Naive B cell (primary cell): ENCODE measurements at places on chromosomes 11 and 22. TPM values are rescaled to one million over a fixed set of nuclear protein-coding genes. Genes with fewer than 3 reads are reported as not detected.

Gene OR51I1
- not detected for polyA plus RNA-seq

- DNase-seq, result no peak
- no peaks in the 10 kb centered on the region for H3K4me1 ChIP-seq
- no peak overlapping the region for H3K4me3 ChIP-seq
- H3K27ac ChIP-seq, result no peak overlapping the region
- peaks cover 26% of the 10 kb centered on the region for H3K27me3 ChIP-seq
These were observed 10.5 kb downstream of the CLMP start for GRCh38 chr11:123184531-123184930.

Gene SIRT3
- 10.9 TPM for polyA plus RNA-seq

- H3K27ac ChIP-seq, result no peak overlapping the region
- no peak for DNase-seq
- H3K36me3 ChIP-seq, result peaks cover 20% of the 10 kb centered on the region
- no peak overlapping the region for H3K4me3 ChIP-seq
- no peaks in the 10 kb centered on the region for H3K27me3 ChIP-seq
- H3K4me1 ChIP-seq, result peaks cover 8% of the 10 kb centered on the region
These were observed 15.1 kb downstream of the RCN1 start for GRCh38 chr11:32105871-32106560.

- DNase-seq, result no peak
- no peaks in the 10 kb centered on the region for H3K36me3 ChIP-seq
These were observed 28.6 kb downstream of the TECTA start for GRCh38 chr11:121129362-121130340.

- no peak for DNase-seq
- no peaks in the 10 kb centered on the region for H3K27me3 ChIP-seq
- H3K27ac ChIP-seq, result peak overlapping the region; percentile 98
These were observed 2.3 kb downstream of the RHOG start for GRCh38 chr11:3838504-3838903.

Gene FAM168A
- polyA plus RNA-seq, result 0.04 TPM

Gene TEX12
- not detected for polyA plus RNA-seq

GRCh38 chr22:20777420-20778177 is 3.7 kb downstream of the SERPIND1 start:
- DNase-seq, result no peak
- H3K27me3 ChIP-seq, result no peaks in the 10 kb centered on the region
- H3K36me3 ChIP-seq, result peaks cover 14% of the 10 kb centered on the region
- H3K4me1 ChIP-seq, result no peaks in the 10 kb centered on the region
- no peak overlapping the region for H3K27ac ChIP-seq

GRCh38 chr11:14414470-14415461 is 55.8 kb upstream of the RRAS2 start:
- H3K4me3 ChIP-seq, result peak overlapping the region; percentile 42
- peaks cover 39% of the 10 kb centered on the region for H3K4me1 ChIP-seq
- peak overlapping the region; percentile 62 for H3K27ac ChIP-seq
- H3K36me3 ChIP-seq, result no peaks in the 10 kb centered on the region
- DNase-seq, result peak; percentile 20

DNA sequence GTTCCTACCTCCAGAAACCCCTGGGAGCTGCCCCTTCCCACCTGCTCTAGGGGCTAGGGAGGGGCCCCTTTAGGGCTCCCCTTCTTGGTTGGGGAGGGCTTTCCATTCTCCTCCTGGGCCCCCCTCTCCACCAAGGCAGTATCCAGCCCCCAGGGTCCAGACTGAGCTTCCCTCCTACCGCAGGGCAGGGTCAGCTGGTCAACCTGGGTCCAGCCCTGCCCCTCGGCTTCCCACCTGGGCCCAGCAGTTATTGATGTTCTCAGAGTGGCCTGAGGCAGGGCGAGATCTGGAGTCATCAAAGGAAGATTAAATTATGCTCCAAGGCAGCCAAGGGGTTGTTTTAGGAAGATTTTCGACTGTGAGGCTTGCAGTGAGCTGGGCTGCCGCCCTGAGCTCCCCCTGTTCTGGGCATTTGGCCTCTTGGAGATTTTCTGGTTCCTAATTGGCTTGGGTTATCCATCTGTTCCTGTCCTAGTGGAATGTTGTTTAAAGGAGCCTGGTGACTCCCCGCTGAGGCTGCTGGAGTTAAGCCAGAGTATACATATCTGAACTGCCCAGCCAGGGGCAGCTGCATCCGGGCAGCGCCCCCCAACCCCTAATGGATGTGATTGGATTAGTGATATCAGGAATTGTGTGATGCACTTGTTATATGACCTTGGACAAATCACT is 1.8 kb upstream of the SLC22A8 start:
- peaks cover 37% of the 10 kb centered on the region for H3K27me3 ChIP-seq
- no peak overlapping the region for H3K4me3 ChIP-seq
- no peaks in the 10 kb centered on the region for H3K4me1 ChIP-seq
- H3K36me3 ChIP-seq, result no peaks in the 10 kb centered on the region

- H3K27ac ChIP-seq, result no peak overlapping the region
- no peak overlapping the region for H3K4me3 ChIP-seq
- no peaks in the 10 kb centered on the region for H3K4me1 ChIP-seq
- no peak for DNase-seq
- no peaks in the 10 kb centered on the region for H3K36me3 ChIP-seq
These were observed 16.7 kb downstream of the IGSF9B start for GRCh38 chr11:133940034-133940433.

- no peaks in the 10 kb centered on the region for H3K4me1 ChIP-seq
- no peak overlapping the region for H3K27ac ChIP-seq
- H3K36me3 ChIP-seq, result no peaks in the 10 kb centered on the region
- no peak for DNase-seq
These were observed 1.3 kb upstream of the ISX start for GRCh38 chr22:35064664-35065063.

DNA sequence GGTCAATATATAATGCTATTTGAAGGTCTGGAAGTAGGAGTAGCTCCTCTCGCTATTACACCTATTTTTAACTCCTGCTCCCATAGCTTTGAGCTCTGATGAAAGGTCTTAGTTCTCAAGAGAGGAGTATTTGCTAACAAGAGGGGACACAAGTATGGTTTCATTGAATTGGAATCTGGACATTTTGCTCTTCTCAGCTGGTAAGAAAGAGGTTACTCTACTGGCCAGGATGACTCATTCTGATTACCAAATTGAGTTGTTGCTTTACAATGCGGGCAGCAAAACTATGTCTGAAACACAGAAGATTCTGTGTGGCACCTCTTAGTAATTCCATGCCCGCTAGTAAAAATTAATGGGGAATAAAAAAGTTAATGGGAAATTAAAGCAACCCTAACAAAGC is 63.6 kb upstream of the EP300 start:
- no peak overlapping the region for H3K4me3 ChIP-seq
- no peaks in the 10 kb centered on the region for H3K36me3 ChIP-seq

Gene BCO2
- not detected for polyA plus RNA-seq

DNA sequence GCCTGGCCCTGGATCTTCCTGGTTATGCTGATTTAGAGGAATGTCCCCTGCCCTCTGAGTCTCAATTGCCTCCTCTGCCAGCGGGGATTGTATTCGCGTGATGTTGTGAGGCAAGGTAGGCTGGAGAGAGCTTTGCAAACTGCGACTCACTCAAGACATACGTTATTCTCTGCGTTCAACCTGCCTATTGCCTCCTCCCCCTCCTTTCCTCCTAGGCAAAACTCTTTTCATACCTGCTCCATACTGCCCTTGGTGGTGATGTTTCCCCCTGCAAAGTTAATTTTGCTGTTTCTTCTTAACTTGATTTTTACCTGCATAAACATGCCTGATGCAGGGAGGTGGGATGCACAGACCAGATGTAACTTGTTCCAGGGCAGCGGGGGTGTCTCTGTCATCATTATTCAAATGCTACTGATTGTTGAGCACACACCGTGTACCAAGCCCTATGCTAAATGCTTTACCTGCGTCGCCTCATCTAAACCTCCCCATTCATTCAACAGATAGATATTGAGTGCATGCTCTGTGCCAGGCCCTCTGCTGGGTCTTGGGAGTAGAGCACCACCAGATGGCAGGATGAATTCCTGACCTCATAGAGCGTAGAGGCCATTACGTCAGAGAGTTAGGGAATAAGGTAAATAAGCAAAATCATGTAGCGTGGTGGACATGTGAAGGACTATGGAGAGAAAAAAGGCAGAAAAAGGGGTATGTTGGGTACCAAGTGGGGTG is 29.0 kb downstream of the SGSM1 start:
- peaks cover 23% of the 10 kb centered on the region for H3K27me3 ChIP-seq
- DNase-seq, result no peak
- H3K36me3 ChIP-seq, result no peaks in the 10 kb centered on the region
- peaks cover 22% of the 10 kb centered on the region for H3K4me1 ChIP-seq
- no peak overlapping the region for H3K4me3 ChIP-seq

Gene PDHX
- 18.2 TPM for polyA plus RNA-seq

DNA sequence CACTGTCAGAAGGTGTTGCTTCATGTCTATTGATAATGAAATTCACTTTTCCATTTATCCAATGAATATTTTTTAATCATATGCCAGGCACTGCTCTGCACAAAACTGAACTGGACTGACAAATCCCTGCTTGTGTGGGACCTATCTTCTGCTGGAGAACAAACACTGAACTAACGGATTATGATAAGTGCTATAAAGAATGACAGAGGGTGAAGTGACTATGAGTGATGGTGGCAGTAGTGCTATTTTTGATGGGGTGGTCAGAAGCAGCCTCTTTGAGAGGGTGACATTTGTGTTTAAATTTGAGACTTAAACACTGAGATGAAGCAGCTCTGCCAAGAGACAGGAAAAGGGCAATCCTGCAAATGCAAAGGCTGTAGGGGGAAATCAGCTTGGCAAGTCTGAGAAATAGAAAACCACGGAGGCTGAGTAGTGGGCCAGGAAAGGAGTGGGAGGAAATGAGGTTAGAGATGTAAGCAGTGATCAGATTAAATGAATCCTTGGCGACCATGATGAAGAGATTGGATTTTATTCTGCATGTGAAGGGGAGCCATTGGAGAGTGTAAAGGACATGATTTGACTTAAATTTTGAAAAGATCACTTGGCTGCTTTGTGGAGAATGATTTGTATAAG is 6.0 kb downstream of the TBCEL start:
- peaks cover 20% of the 10 kb centered on the region for H3K4me1 ChIP-seq
- H3K27ac ChIP-seq, result peak overlapping the region; percentile 21
